ENCODE measurements at places on chromosomes 6 and 20. TPM values are rescaled to one million over a fixed set of nuclear protein-coding genes. Genes with fewer than 3 reads are reported as not detected.

GRCh38 chr6:110748453-110748852 is 66.8 kb downstream of the CDK19 start:
- no peaks in the 10 kb centered on the region for H3K4me1 ChIP-seq
- DNase-seq: no peak
- no peaks in the 10 kb centered on the region for H3K27me3 ChIP-seq
- H3K36me3 ChIP-seq: peaks cover 14% of the 10 kb centered on the region
- H3K27ac ChIP-seq: no peak overlapping the region

DNA sequence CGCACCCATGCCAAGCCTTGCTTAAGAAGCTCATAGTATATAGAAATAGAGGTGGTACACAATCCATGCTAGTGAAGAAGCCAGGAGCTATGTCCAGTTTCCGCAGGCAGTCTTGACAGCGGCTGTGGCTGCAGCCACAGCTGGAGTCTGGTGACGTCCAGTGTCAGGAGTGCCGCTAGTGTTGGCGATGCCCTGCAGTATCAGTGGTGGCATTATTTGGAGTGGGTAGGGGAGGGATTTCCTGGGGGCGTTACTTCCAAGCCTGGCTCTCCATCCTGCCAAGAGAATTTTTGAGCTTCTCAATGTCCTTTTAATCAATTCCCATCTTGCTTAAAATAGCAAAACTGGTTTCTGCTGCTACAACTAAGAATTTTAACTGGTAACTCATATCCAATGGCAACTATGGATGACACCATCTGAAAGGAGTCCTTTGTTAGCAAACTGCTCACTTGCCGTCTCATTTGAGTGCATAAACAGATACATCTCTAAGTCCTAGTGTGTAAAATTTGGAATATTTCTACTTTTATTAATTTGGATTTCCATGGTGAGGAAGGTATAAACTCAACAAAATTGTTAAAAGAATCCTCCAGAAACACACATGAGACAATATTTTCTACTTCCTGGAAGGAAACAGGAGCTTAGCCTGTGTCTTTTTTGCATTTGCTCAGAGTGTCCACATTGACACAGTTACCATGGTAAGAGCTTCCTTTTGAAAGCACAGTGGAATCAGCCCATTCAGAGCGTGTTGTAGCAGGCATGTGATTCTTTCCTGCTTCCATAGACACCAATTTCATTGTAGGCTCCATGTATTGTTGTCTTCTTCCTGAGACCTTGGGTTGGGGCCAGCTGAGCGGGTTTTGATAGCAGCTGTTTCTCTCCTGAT is 44.6 kb upstream of the PXDC1 start:
- H3K36me3 ChIP-seq: no peaks in the 10 kb centered on the region
- H3K4me3 ChIP-seq: no peak overlapping the region
- no peak for DNase-seq

DNA sequence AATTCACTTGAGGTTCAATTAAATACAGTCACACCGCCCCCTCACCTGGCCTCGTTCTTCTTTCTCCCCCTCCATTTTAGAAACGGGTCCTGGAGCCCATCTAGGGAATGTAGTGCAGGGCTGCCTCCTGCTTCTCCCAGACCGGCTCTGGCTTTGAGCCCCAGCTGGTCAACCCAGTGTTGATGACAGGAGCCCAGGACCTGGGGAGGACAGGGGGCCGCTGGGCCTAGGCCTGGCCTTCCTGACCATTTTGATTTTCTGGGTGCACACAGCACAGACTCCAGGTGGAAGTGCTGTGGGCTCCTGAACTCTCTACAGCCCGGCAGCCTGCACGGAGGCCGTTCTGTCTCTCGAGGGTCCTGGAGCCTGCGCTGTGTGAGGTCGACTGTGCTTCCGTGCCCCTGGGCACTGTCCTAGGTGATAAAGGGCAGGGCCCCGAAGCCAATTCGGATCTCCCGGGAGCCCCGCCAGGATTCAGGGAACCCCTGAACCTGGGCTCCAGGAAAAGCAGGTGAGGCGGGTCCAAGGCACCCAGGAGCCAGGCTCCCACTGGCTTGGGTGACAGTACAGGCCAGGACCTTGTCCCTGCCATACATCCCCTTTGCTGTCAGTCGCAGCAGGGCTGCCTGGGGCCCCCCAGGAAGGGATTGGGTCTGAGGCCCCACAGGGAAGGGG is 23.3 kb downstream of the NPEPL1 start:
- H3K4me1 ChIP-seq: no peaks in the 10 kb centered on the region
- H3K36me3 ChIP-seq: no peaks in the 10 kb centered on the region
- DNase-seq: no peak
- H3K27me3 ChIP-seq: no peaks in the 10 kb centered on the region

GRCh38 chr20:61978491-61978890 is 87.2 kb downstream of the TAF4 start:
- H3K4me1 ChIP-seq: no peaks in the 10 kb centered on the region
- no peak for DNase-seq
- no peak overlapping the region for H3K4me3 ChIP-seq
- H3K27ac ChIP-seq: no peak overlapping the region

The HLA-DPB1 gene
- total RNA-seq: 19.8 TPM

DNA sequence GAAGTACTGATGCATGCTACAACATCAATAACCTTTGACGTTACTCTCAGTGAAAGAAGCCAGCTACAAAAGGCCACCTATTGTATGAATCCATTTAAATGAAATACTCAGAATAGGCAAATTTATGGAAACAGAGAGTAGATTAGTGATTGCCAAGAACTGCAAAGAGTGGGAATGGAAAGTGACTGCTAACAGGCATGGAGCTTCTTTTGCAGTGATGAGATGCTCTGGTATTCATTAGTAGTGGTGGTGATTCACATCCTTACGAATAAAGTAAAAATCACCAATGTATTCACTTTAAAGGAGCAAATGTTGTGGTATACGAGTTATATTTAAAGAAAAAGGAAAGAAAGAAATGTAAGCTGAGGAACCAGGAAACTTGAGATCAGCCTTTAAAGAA is 126.8 kb upstream of the SAMD5 start:
- no peaks in the 10 kb centered on the region for H3K27me3 ChIP-seq
- no peak overlapping the region for H3K4me3 ChIP-seq
- H3K4me1 ChIP-seq: no peaks in the 10 kb centered on the region
- DNase-seq: no peak
- no peak overlapping the region for H3K27ac ChIP-seq
- peaks cover 66% of the 10 kb centered on the region for H3K36me3 ChIP-seq

DNA sequence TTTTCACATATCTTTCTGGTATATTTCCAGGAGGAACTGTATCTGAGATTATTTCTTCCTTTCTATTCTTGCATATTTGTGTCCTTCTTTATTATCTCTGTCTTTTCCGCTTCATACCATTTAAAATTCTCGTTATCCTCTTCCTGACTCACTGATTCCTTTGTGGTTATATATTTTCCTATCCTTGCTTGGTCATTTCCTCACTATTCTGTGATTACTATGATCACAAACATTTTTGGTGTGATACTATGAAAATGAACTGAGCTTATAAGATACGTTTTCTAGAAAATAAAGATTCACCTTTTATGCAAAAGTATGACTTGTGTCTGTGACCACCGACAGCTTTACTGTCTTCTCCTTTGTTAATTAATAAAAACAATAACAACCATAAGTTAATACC is 26.5 kb upstream of the MYCT1 start:
- no peaks in the 10 kb centered on the region for H3K4me1 ChIP-seq
- H3K27me3 ChIP-seq: no peaks in the 10 kb centered on the region
- no peaks in the 10 kb centered on the region for H3K36me3 ChIP-seq
- no peak overlapping the region for H3K27ac ChIP-seq
- no peak for DNase-seq
- no peak overlapping the region for H3K4me3 ChIP-seq

DNA sequence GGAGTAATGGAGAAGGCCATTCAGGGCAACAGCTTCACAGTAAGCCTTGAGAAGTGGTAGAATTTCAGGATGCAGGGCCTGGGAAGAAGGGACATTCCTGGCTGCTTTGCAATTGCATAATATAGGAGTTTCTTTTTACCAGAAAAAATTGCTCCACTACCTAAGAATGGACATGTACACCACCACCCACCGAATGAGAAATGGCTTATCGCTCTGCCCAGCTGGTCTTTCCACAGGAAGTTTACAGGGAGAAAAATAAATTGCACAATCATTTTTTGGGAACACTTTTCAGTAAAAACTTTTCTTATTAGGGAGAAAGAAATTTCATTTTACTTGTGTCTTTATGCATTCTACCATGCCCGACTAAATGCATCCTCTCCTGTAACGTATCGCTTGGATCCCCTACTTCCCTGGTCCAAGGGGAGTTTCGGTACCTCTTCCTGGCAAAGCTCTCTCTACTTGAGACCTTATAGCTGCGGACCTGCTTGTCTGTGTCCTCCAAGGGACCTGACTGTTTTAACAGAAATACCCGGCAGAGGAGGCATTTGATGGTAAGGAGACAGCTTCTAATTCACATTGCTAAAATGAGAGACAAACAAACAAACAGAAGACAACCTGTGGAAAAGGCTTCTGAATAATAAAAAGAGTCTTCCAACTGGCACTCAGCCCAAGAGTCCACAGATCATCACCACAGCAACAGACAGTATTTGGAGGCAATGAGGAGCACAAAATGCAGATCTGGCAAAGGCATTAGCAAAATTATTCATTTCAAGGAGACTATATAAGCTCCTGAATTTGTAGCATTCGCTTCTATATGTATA is 54.2 kb downstream of the MAP3K5 start:
- peaks cover 6% of the 10 kb centered on the region for H3K4me1 ChIP-seq
- no peak for DNase-seq
- H3K27ac ChIP-seq: no peak overlapping the region
- H3K4me3 ChIP-seq: no peak overlapping the region
- no peaks in the 10 kb centered on the region for H3K27me3 ChIP-seq
- no peaks in the 10 kb centered on the region for H3K36me3 ChIP-seq

The LGSN gene
- not detected for total RNA-seq

DNA sequence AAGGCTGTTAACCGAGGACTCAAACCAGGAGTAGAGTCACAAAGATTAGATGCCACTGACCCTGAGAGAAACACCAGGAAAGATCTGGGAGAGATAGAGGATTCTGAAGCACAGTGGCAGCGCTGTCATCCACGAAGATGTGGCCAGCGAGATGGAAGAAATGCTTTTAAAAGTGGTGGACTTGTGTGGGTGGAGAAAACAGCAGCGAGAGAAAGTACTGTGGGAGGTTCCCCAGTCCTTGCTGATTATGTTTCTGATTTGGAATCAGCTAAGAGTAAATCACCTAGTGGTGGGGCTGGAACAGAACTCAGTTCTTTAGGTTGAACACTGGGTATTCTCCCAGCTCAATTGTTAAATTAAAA is 435 bp upstream of the ZNF322 start:
- H3K4me1 ChIP-seq: no peaks in the 10 kb centered on the region
- H3K36me3 ChIP-seq: peaks cover 25% of the 10 kb centered on the region
- no peak for DNase-seq
- peak overlapping the region; percentile 89 for H3K4me3 ChIP-seq
- no peak overlapping the region for H3K27ac ChIP-seq

DNA sequence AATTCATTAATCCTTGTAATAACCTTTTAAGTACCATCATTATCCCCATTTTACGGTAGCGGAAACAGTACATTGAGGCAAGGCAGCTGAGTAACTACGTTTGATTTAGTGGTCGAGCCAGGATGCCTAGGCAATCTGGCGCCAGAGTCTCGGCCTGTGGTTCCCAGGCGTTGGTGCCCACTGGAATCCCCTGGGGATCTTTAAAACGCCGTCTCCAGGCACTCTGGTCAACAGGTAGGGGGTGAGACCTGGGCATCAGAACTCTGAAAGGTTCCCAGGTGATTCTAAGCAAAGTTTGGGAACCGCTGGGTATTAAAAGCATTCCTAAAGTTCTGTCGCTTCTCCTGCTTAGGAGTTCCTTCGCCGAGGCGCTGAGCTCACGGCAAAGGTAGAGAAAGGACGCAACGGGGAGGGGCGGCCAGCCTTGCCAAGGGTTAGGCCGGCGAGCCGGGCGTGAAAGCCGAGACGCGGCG is 939 bp downstream of the DTNBP1 start:
- no peaks in the 10 kb centered on the region for H3K36me3 ChIP-seq
- no peak overlapping the region for H3K27ac ChIP-seq
- no peak for DNase-seq
- peaks cover 12% of the 10 kb centered on the region for H3K27me3 ChIP-seq

The EPPIN gene
- 0.18 TPM for total RNA-seq

The ASIP gene
- not detected for total RNA-seq

GRCh38 chr6:72365773-72366172 is 256.1 kb upstream of the KCNQ5 start:
- H3K4me1 ChIP-seq: peaks cover 12% of the 10 kb centered on the region
- H3K27ac ChIP-seq: no peak overlapping the region
- no peak for DNase-seq
- no peaks in the 10 kb centered on the region for H3K36me3 ChIP-seq
- no peak overlapping the region for H3K4me3 ChIP-seq

The ULBP2 gene
- 0.45 TPM for total RNA-seq

DNA sequence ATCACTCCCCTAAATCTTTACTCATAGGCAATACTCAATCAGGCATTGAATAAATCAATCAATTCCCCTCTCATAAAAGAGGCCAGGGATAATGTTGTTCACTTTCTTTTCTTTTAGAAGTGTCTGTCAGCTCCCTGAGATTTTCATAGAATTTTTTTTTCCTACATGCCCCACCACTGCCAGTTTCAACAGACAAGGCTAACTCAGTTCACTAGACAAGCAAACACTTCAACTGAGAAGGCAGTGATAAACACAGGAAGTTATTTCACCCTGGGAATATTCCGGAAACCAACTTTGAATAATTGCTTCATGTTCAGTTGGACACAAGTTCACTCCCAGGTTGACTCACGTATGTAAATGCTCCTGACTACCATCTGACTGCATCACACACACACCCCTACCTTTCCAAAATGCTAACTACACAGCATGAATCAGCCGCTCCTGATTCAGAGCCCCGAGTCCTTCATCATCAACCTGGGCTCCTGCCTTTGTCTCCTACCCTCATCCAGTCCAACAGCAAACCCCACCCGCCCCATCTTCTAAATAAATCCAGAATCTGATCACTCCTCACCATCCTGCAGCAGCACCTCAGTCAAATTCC is 143.9 kb downstream of the BCAS1 start:
- no peak overlapping the region for H3K4me3 ChIP-seq
- no peaks in the 10 kb centered on the region for H3K27me3 ChIP-seq
